Activated CD4-positive, alpha-beta T cell treated with anti-CD3 and anti-CD28 coated beads, Interleukin-2, amount 50 U/mL, for 4 hours (primary cell): ENCODE measurements at places on chromosomes 5 and 9.

GRCh38 chr5:126970517-126971017, 59.8 kb downstream of the MARCHF3 start:
- DNase-seq = no peak

DNA sequence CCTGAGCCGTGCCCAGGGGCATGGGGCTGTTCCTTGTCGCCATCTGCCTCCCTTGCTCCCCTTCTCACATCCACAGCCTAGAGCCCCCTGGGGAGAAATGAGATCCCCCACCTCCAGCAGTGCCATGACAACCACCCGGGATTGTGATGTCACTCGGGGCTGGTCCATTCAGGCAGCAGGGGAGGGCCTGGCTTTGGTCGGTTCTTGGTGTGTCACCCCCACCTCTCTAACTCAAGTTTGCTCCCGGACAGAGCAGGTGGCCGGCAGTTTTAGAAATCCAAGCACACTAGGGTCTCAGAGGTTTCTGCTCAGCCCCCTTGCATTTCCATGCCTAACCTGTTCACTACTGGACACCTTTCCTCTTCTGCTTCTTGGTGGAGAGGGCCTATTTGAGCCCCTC, at the start of gene ACTL7B:
ACTL7B (minus strand) TSS at position 99 of the 400 bp plus-strand sequence; CDS start at position 43, 56 bp downstream.
- DNase-seq = no peak

DNA sequence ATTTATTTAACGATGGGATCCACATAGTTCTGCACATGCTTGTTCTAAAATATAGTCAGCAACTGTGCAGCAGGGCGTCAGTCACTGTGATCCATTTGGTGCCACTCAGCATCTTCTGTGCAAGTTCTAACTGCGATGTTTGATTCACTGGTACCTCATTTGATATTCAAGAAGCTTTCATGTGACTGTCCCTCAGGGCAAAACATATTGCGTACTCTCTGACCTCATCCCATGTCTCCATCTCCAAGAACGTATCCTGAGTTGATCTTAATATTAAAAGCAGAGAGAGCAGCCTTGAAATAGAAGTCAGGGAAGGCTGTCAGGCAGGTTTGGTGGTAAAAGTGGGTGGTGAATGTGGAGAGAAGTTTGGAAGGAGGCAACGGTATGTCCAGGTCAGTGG, 116.5 kb upstream of the ATP10B start:
- no peak for DNase-seq

- no peak for DNase-seq
These were observed 45.9 kb upstream of the APC start for GRCh38 chr5:112691758-112692157.

DNA sequence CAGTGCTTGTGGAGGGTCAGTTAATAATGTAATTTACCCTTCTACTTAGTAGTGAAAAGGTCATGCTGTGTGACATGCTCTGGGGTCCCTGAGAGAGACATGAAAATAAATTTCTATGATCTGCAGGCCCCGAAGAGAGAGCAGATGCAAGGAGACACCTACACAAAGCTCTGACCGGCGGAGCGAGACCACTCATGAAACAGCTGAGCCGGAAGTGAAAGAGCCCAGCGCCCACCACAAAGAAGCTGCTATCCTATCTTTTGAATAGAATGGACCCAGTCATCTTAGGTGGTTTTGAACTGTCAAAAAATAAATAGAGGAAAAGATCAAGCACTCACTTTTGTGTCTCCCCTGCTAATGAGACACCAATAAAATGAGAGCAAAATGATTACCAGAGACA, 190.0 kb downstream of the MED10 start:
- DNase-seq = no peak

DNA sequence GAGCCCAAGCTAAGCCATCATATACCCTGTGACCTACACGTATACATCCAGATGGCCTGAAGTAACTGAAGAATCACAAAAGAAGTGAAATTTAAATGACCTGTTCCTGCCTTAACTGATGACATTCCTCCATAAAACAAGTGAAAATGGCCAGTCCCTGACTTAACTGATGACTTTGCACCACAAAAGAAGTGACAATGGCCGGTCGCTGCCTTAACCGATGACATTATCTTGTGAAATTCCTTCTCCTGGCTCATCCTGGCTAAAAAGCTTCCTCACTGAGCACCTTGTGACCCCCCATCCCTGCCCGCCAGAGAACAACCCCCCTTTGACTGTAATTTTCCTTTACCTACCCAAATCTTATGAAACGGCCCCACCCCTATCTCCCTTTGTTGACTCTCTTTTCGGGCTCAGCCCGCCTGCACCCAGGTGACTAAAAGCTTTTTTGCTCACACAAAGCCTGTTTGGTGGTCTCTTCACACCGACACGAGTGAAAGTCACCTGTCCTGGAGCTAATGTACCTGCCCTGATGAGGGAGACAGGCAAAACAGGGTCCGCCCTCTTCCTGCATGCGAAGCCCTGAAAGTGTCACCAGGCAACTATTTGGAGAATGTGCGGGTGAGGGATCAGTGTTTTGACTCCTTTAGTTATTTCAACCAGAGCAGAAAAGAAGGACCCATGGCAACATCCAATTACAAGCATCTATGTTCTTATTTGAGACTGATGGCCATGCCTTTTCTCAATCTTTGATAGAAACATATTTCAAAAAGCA, 266.1 kb downstream of the SMARCA2 start:
- DNase-seq = no peak
